Astrocyte (in vitro differentiated cells and primary cell): ENCODE measurements at places on chromosomes 2 and 18. TPM values are rescaled to one million over a fixed set of nuclear protein-coding genes. Genes with fewer than 3 reads are reported as not detected.

DNA sequence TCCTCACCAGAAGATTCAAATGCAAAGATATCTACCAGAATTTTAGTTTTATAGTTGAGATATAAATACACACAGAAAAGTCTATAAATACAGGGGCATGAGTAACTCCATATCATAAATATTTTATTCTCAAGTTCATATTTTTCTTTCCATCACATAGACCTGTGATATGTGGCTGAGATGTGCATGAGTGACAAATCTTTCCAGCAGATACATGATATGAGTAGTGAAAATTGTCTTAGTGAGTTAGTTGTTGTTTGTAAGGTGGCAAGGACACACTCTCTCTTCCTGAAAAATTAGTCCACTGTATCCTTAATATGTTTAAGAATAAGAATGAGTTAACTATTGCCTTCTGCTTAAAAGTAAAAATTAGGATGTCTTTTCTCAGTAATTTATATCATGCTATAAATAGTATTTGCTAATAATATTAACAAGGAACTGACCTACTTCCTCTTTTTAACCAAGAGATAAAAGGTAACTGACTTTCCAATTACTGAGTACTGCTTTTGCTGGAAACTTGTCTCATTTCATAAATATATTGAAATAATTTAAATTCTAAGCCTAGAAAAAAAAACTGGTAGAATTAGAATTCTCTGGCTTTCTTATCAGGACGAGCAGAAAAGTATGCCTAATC lies 85.2 kb upstream of the SESTD1 start:
- no peak overlapping the region for H3K27ac ChIP-seq
- no peaks in the 10 kb centered on the region for H3K4me1 ChIP-seq
- no peak overlapping the region for H3K4me3 ChIP-seq
- DNase-seq: no peak

GRCh38 chr2:237603718-237604362 lies 13.3 kb upstream of the RAB17 start:
- peaks cover 10% of the 10 kb centered on the region for H3K4me1 ChIP-seq
- no peaks in the 10 kb centered on the region for H3K36me3 ChIP-seq
- peak; percentile 60 for DNase-seq

- peak; percentile 42 for DNase-seq
- no peaks in the 10 kb centered on the region for H3K27me3 ChIP-seq
- no peak overlapping the region for H3K4me3 ChIP-seq
- H3K27ac ChIP-seq: peak overlapping the region; percentile 0
- H3K4me1 ChIP-seq: peaks cover 11% of the 10 kb centered on the region
These were observed 199.3 kb downstream of the LTBP1 start for GRCh38 chr2:33146102-33146501.

GRCh38 chr2:19299522-19299921 lies 58.9 kb downstream of the OSR1 start:
- no peaks in the 10 kb centered on the region for H3K27me3 ChIP-seq
- H3K27ac ChIP-seq: no peak overlapping the region
- DNase-seq: no peak
- H3K4me1 ChIP-seq: no peaks in the 10 kb centered on the region

DNA sequence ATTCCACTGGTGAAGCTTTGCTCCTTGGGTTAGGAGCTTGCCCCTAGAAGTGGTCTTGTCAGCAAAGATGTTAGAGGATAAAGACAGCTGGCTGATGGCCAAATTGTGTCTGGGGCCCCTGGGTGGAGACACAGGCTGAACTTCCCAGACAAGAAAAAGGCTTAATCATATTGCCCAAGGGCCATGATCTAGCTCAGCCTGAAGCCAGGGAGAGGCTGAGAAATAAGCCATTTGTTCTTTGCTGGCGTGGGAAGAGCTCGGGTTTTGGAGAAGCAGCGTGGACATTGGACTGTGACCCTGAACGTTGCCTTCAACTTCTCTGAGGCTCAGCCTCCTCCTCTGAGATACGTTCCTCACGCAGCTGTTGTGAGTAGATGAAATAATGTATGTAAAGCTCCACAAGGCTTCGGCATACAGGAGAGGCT lies 153.0 kb downstream of the ZFP36L2 start:
- H3K27ac ChIP-seq: no peak overlapping the region
- H3K36me3 ChIP-seq: no peaks in the 10 kb centered on the region
- H3K27me3 ChIP-seq: no peaks in the 10 kb centered on the region
- H3K4me1 ChIP-seq: peaks cover 39% of the 10 kb centered on the region
- DNase-seq: peak; percentile 46

DNA sequence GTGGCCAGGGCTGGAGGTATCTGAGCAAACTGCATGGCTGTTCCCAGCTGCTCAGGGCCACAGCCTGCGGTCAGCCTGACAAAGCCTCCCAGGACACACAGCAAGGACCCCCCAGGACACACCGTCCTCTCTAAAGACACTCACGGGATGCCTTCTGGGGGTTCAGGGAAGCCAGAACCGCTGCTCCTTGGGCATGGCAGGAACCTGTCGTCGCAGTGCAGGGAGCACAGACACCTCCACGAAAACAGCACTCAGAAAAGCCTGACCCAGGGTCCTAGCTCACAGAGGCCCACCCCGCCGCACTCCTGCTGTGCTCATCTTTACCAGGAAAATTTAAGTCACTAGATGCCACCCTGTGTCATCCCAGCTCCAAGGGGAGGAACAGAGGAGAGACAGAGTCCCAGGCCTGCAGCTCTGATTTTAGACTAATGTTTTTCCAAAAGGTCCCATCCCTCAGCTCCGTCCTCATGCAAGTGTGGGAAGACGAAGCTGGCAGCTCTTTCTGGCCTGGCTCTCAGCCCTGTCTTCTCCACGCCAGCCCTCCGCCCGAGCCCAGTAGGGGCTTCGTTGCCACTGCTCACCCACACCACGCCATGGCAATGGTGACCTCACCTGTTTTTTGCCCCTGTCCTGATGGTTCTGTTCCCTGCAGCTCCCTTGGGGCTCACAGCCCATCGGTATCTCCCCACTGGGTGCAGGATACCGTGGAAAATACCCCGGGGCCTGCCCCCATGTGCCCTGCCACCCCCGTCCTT lies 23.9 kb upstream of the SLC66A3 start:
- H3K27me3 ChIP-seq: peaks cover 3% of the 10 kb centered on the region
- H3K4me3 ChIP-seq: no peak overlapping the region
- no peaks in the 10 kb centered on the region for H3K36me3 ChIP-seq
- no peak for DNase-seq
- H3K4me1 ChIP-seq: peaks cover 21% of the 10 kb centered on the region

- no peak overlapping the region for H3K4me3 ChIP-seq
- no peaks in the 10 kb centered on the region for H3K4me1 ChIP-seq
- H3K27me3 ChIP-seq: no peaks in the 10 kb centered on the region
- DNase-seq: no peak
- no peaks in the 10 kb centered on the region for H3K36me3 ChIP-seq
These were observed 31.3 kb upstream of the SLC25A52 start for GRCh38 chr18:31791817-31792579.

- no peak for DNase-seq
- no peaks in the 10 kb centered on the region for H3K4me1 ChIP-seq
- H3K27me3 ChIP-seq: peaks cover 2% of the 10 kb centered on the region
- no peaks in the 10 kb centered on the region for H3K36me3 ChIP-seq
These were observed 277.0 kb upstream of the HNRNPA3 start for GRCh38 chr2:176935543-176936102.

- DNase-seq: no peak
- peaks cover 17% of the 10 kb centered on the region for H3K4me1 ChIP-seq
- no peak overlapping the region for H3K27ac ChIP-seq
- no peaks in the 10 kb centered on the region for H3K27me3 ChIP-seq
- H3K36me3 ChIP-seq: peaks cover 25% of the 10 kb centered on the region
These were observed 100.9 kb downstream of the MTCL1 start for GRCh38 chr18:8806100-8806797.

- no peaks in the 10 kb centered on the region for H3K36me3 ChIP-seq
- no peaks in the 10 kb centered on the region for H3K4me1 ChIP-seq
- peaks cover 8% of the 10 kb centered on the region for H3K27me3 ChIP-seq
These were observed 12.9 kb downstream of the GPR17 start for GRCh38 chr2:127658641-127659407.

DNA sequence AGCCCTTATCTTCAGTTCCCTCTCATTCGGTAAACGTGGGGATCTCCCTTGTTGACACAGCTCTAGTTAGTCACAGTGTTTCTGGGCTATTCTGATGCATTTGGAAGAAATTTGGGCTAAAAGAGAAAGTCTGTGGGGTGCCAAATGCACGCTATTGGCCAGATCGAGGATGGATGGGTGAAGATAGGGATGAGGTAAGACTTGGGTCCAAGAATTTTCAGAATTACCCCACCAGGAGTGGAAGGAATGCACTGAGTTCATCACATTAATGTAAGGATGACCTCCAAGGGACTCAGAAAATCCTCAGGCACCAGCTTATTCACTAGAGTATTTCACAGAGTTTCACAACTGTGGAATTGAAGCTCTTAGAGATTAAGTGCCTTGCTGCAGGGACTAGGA lies 49.3 kb downstream of the NRP2 start:
- peak overlapping the region; percentile 91 for H3K27ac ChIP-seq
- H3K27me3 ChIP-seq: no peaks in the 10 kb centered on the region
- peak; percentile 91 for DNase-seq
- peaks cover 16% of the 10 kb centered on the region for H3K36me3 ChIP-seq
- no peak overlapping the region for H3K4me3 ChIP-seq

GRCh38 chr2:136122661-136123060 lies 4.7 kb upstream of the CXCR4 start:
- no peak for DNase-seq
- H3K4me1 ChIP-seq: peaks cover 8% of the 10 kb centered on the region

DNA sequence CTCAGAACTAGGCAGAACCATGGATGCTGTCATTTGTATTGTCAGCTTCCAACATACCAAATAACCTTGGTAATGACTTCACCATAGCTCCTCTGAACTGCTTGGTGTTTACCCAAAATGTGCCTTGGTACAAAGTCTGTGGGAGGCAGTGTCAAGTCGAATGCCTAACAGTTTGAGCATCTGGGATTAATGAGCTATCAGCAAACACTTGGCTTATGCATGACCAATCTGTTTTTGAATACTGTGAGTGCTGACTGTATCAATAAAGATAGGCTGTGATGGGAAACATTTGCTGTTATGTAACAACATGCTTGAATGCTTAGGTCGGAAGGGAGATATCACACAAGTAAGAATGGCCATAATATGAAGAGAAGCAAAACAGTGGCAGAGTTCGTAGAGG lies 455.4 kb downstream of the CMPK2 start:
- DNase-seq: peak; percentile 25
- H3K4me3 ChIP-seq: no peak overlapping the region
- no peaks in the 10 kb centered on the region for H3K36me3 ChIP-seq
- H3K27ac ChIP-seq: no peak overlapping the region
- no peaks in the 10 kb centered on the region for H3K4me1 ChIP-seq
- H3K27me3 ChIP-seq: no peaks in the 10 kb centered on the region

DNA sequence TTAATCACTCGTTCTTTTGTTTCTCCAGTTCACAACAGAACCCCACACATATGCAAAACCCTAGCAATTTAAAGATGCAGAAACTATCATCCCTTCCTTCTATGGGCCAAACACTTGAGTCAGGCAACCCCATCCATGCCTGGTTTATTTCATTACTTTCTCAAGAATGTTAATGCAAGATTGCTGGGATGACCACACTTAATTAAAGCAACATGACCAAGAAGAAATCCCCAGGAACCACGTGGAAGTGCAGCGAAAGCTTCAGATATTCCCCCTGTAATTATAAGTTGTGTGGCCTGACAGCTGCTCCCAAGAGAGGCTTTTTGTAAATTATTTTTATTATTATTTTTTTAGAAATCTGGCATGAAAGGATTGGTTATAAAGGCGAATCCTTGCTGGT lies 246.2 kb upstream of the ID2 start:
- H3K36me3 ChIP-seq: no peaks in the 10 kb centered on the region
- no peak overlapping the region for H3K27ac ChIP-seq
- no peaks in the 10 kb centered on the region for H3K4me1 ChIP-seq
- no peaks in the 10 kb centered on the region for H3K27me3 ChIP-seq

GRCh38 chr2:69798290-69798908 lies 31.1 kb upstream of the GMCL1 start:
- peak overlapping the region; percentile 62 for H3K4me3 ChIP-seq
- no peaks in the 10 kb centered on the region for H3K27me3 ChIP-seq
- no peaks in the 10 kb centered on the region for H3K36me3 ChIP-seq
- peak overlapping the region; percentile 89 for H3K27ac ChIP-seq

GRCh38 chr18:63470751-63471150 lies 6.0 kb upstream of the SERPINB5 start:
- no peaks in the 10 kb centered on the region for H3K36me3 ChIP-seq
- H3K27ac ChIP-seq: no peak overlapping the region
- H3K4me3 ChIP-seq: no peak overlapping the region
- DNase-seq: no peak

- no peaks in the 10 kb centered on the region for H3K36me3 ChIP-seq
- H3K4me1 ChIP-seq: no peaks in the 10 kb centered on the region
- H3K4me3 ChIP-seq: no peak overlapping the region
- H3K27me3 ChIP-seq: no peaks in the 10 kb centered on the region
These were observed 91.6 kb upstream of the TANK start for GRCh38 chr2:161068670-161069069.

GRCh38 chr2:76506538-76506937 lies 795.8 kb upstream of the GCFC2 start:
- no peak overlapping the region for H3K27ac ChIP-seq
- no peak for DNase-seq
- H3K36me3 ChIP-seq: no peaks in the 10 kb centered on the region
- no peaks in the 10 kb centered on the region for H3K4me1 ChIP-seq

DNA sequence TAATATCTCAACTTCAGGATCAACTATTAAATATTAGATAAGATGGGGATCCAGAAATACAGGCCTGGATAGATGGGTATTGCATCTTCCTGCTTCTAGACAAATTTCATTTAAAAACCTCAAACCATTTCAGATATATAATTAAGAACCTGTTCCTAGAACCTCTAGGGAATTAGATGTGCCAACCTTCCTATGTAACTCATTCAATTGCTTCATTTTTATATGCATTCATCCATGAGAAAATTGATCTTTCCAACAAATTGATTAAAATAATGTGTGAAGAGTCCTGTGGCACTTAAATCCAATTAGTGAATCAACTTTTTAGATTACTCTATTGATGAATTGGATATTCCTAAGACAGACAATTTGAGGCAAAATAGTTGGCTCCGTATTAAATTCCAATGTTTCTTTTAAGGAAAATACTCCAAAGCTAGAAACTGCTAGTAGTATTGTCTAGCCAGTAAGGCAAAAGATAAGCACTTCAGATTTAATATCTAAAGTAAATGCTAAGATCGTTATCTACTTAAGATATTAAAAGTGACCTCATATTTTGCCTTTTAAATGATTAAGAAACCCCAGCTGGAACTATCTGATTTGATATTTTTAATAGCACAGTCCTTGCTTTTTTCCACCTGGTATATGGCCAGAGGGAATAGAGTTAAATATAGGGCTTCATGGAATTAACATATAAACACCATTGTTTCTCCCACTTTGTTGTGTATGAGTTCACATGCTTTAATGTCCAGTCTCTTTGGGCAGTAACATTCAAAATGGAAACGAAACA lies 35.8 kb downstream of the DARS1 start:
- peak overlapping the region; percentile 64 for H3K27ac ChIP-seq
- no peak overlapping the region for H3K4me3 ChIP-seq
- H3K4me1 ChIP-seq: peaks cover 22% of the 10 kb centered on the region

The VWA3B gene
- total RNA-seq: not detected in 2 replicates

The XDH gene
- 1.9 and 2.2 TPM in 2 replicates for total RNA-seq

The SAG gene
- not detected in 2 replicates for total RNA-seq

The REEP1 gene
- total RNA-seq: 0.61 and 1.1 TPM in 2 replicates

The RAPGEF4 gene
- 0.62 and 1.1 TPM in 2 replicates for total RNA-seq

The ANKRD29 gene
- total RNA-seq: 0.70 and 0.75 TPM in 2 replicates

The SEC11C gene
- total RNA-seq: 38.0 and 39.9 TPM in 2 replicates

The SPATA3 gene
- total RNA-seq: not detected in 2 replicates
